Diencephalon (tissue), 1 donor: ENCODE measurements at places on chromosomes 2 and 18. TPM values are rescaled to one million over a fixed set of nuclear protein-coding genes. Genes with fewer than 3 reads are reported as not detected.

The RESP18 gene
- 1.8 TPM for total RNA-seq

The ZFAND2B gene
- 12.5 TPM for total RNA-seq

The MROH2A gene
- under 0.01 TPM for total RNA-seq

The ASB18 gene
- 1.6 TPM for total RNA-seq

The NXPH2 gene
- 19.4 TPM for total RNA-seq

The IL1RN gene
- not detected for total RNA-seq

The EIF5B gene
- total RNA-seq: 18.7 TPM

The UGT1A10 gene
- not detected for total RNA-seq

The TRIM43B gene
- total RNA-seq: not detected

The LIMS2 gene
- 4.4 TPM for total RNA-seq

The MAPK4 gene
- total RNA-seq: 33.2 TPM

The GYPC gene
- 25.4 TPM for total RNA-seq

The THSD7B gene
- total RNA-seq: 12.2 TPM

The RAB6C gene
- total RNA-seq: 2.5 TPM

The TDRD15 gene
- total RNA-seq: under 0.01 TPM

The RBBP8 gene
- 33.4 TPM for total RNA-seq

The DNAJC5G gene
- 0.23 TPM for total RNA-seq

The COL3A1 gene
- 109 TPM for total RNA-seq

The CYTIP gene
- 0.92 TPM for total RNA-seq

The KIAA2012 gene
- 2.5 TPM for total RNA-seq

The GKN1 gene
- total RNA-seq: not detected

The IMPACT gene
- total RNA-seq: 44.5 TPM

The CDH2 gene
- 216 TPM for total RNA-seq

The CDCA7 gene
- 21.9 TPM for total RNA-seq

The RBKS gene
- 4.6 TPM for total RNA-seq

The AAK1 gene
- total RNA-seq: 46.4 TPM

The LYG1 gene
- total RNA-seq: 0.46 TPM

The AGXT gene
- total RNA-seq: not detected

The MYO5B gene
- total RNA-seq: 6.5 TPM

The RPRM gene
- total RNA-seq: 21.5 TPM

The PLCL1 gene
- 26.5 TPM for total RNA-seq

The PRSS56 gene
- 1.6 TPM for total RNA-seq

The C2orf78 gene
- not detected for total RNA-seq

The COBLL1 gene
- 13.1 TPM for total RNA-seq

The CCDC85A gene
- 38.1 TPM for total RNA-seq

The PMAIP1 gene
- 0.69 TPM for total RNA-seq

The CD28 gene
- 0.69 TPM for total RNA-seq

The SAG gene
- 1.4 TPM for total RNA-seq

The STAT4 gene
- 16.1 TPM for total RNA-seq

The FOXI3 gene
- total RNA-seq: not detected

The FAM237A gene
- total RNA-seq: 0.46 TPM

The DUSP19 gene
- 10.6 TPM for total RNA-seq

The RNF152 gene
- total RNA-seq: 144 TPM

The MOGAT1 gene
- total RNA-seq: not detected

The C1QL2 gene
- 2.3 TPM for total RNA-seq

The LINC00305 gene
- not detected for total RNA-seq
